Fibroblast of the conjunctiva (primary cell): ENCODE measurements at places on chromosomes 2 and 18.

DNA sequence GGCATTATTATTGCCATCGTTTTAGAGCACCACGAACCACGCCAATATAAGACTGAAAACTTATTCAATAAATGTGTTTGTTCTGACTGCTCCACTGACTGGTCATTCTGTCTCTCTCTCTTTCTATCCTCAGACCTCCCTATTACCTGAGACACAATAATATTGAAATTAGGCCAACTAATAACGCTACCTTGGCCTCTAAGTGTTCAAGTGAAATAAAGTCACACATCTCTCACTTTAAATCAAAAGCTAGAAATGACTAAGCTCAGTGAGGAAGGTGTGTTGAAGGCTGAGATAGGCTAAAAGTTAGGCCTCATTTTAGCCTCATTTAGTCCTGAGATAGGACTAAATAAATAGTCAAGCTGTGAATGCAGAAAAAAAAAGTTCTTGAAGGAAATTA is 38.8 kb downstream of the G6PC2 start:
- no peak for DNase-seq

- peak; percentile 58 for DNase-seq
These were observed 11.1 kb upstream of the KLHL30 start for GRCh38 chr2:238127165-238128060.

GRCh38 chr2:168062054-168062453 is 185.3 kb downstream of the STK39 start:
- DNase-seq: no peak

DNA sequence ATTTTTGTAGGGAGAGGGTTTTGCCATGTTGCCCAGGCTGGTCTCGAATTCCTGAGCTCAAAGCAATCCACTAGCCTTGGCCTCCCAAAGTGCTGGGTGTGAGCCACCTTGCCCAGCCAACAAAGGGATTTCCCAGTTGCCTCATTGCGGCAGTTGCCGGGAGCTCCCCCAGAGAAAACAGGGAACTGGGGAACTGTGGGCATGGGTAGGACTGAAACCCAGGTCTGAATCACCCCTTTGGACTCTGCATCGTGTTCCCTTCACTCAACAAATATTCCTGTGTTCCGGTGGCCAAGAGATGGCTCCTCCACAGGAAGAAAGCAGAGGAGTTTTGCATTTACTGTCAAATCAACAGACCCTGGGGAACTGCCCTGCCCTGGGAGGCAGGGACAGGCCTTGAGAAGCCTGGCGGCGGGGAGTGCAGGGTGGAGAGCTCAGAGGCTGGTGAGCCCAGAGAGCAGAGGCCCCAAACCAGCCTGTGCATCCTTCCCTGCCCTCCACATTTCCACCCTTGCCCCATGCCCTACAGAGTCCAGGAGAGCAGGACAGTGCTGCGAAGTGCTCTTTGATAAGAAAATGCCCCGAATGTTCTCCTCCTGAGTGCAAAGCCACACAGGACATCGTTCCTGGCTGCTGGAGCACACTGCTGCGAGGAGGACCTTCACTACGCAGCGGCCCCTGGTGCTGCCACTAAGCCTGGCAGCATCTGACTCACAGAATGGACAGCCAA is 24.9 kb downstream of the MYO7B start:
- no peak for DNase-seq

DNA sequence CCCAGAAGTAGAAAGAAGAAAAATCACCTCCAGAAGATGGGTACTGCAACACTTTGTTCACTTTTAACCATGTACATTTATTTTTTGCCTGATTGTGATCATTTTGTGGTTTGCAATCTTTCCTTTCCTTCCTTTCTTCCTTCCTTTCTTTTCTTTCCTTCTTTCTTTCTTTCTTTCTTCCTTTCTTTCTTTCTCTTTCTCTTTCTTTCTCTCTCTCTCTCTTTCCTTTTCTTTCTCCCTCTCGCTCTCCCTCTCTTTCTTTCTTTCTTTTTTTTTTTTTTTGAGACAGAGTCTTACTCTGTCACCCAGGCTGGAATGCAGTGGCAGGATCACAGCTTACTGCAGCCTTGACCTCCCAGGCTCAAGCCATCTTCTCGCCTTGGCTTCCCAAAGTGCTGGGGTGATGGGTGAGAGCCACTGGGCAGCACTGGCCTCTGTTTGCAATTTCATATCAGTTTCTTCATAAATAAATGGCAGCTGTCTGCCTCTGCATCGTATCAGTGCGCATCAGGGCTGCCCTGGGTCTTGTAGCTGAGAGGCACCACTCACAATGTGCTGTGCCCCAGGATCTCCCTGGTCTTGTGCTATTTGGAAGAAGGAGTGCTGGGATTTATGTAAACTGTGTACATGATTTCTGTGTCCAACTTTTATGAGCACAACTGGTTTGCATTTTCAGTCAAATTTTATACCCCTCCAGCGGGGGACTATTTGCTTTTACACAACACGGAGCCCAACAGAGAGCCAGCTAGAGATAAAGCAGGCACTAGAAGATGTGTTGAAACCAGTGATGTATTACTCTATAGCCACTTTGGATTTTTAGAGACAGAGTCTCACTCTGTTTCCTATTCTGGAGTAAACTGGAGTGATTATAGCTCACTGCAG is 6.9 kb upstream of the LIMS2 start:
- no peak for DNase-seq

GRCh38 chr2:67899187-67899586 is 163.6 kb downstream of the C1D start:
- no peak for DNase-seq

DNA sequence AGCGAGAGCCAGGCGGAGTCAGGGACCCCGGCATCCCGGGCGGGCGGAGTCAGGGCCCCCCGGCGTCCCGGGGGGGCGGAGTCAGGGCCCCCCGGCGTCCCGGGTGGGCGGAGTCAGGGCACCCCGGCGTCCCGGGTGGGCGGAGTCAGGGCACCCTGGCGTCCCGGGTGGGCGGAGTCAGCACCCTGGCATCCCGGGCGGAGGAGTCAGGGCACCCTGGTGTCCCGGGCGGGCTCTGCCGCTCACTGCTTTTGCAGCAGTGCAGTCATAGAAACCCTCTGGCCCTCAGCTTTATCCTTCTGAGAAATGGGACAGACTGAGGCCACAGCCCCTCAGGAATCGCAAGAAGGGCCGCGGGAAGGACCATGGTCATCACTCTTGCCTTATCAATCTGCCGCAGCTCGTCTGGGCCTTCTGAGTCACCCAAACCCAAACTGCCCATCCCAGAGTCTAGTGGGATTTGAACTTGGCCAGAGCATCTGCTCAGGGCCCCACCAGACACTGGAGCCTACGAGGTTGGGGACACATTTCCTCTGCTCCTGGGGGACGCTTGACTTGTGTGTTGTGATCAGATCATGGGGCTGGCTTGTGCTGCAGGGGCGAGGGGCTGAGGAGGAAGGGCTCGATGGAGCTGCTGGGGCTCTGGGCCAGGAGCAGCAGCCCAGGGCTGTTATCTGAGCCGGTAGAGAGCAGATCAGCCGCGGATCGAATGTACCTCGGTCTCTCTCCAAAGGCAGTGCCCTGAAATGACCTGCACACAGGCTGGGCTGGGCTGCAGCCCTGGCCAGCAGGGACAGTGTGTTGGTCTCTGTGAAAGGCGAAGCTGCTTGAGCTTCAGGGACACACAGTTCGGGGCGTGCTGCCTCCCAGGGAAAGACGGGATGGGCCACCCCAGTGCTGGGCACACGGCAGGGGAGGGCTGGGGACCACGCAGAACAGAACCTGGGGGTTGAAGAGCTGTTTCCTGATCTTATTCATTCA is 290.1 kb upstream of the HDAC4 start:
- no peak for DNase-seq

DNA sequence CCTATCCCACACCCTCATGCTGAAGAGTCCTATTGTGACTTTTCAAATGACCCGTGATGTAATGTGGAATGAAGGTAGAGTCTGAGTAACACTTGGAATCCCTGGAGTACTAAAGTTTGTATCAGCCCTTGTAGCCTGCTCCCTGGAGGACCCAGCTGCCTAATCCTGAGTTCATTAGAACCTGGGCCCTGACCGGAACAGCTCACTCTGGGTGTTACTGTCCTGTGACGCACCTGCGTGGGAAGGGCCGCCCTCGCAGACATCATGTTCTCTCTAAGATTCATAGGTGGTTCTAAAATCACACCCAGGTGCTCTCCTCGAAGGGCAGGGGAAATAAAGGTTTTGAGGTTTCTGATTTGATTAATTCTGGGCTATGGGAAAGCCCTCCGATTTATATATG is 62.3 kb downstream of the NCK2 start:
- DNase-seq: no peak

- no peak for DNase-seq
These were observed 85.1 kb downstream of the CTAGE1 start for GRCh38 chr18:22332590-22332989.

GRCh38 chr2:74366036-74366435 is 14.1 kb downstream of the DCTN1 start:
- DNase-seq: no peak

- no peak for DNase-seq
These were observed 57.8 kb upstream of the KIF5C start for GRCh38 chr2:148817210-148817708.

GRCh38 chr18:36977121-36977520 is 148.2 kb downstream of the KIAA1328 start:
- DNase-seq: no peak

GRCh38 chr2:47238638-47239037 is 83.5 kb upstream of the STPG4 start:
- no peak for DNase-seq

GRCh38 chr2:65025453-65026123 is 30.6 kb upstream of the CEP68 start:
- DNase-seq: no peak

DNA sequence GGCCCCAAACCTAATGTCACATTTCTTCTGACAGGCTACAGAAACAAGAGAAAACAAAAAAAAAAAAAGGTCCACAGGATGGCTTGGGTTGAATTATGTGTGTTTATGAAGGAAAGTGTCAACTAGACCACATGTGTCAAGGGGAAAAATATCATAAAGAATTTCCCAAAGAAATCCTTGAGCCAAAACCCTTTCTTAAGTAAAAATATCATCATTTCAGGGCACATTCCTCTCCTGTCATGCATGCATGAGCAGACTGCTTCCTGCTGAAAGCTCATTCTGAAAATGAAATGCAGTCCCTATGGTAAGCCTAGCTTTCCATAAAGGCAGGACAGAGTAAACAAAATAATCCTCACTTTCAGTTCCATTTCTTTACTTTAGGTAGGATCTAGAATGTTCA is 85.7 kb upstream of the RBBP8 start:
- no peak for DNase-seq

GRCh38 chr18:39494211-39494896 is 1928.8 kb upstream of the CELF4 start:
- DNase-seq: no peak
